ENCODE measurements at places on chromosomes 13 and 19.

DNA sequence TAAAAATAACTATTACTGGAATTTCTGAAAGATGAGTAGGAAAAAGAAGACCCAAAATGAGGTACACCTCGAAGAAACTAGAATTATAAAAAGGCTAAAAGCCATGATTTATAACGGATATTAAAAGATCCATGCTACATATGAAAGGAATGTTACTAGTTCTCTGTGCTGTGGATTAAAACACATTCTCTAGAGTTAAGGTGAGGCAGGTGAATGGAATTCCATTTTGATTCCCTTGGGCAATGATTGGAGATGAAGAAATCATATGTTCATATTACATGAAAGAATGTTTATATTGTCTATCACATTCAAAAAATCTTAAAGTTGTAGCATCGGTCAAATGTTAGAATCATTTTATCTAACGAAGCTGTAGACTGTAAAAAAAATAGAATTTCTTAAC is 783.7 kb downstream of the PCDH9 start:
- no peaks in the 10 kb centered on the region for H3K27me3 ChIP-seq
- no peak overlapping the region for H3K27ac ChIP-seq
- no peaks in the 10 kb centered on the region for H3K4me1 ChIP-seq
- no peak for DNase-seq
- no peak overlapping the region for H3K4me3 ChIP-seq

- H3K27me3 ChIP-seq = no peaks in the 10 kb centered on the region
- no peaks in the 10 kb centered on the region for H3K4me1 ChIP-seq
- no peak overlapping the region for H3K4me3 ChIP-seq
These were observed 646.9 kb upstream of the PCDH9 start for GRCh38 chr13:67877031-67877430.

DNA sequence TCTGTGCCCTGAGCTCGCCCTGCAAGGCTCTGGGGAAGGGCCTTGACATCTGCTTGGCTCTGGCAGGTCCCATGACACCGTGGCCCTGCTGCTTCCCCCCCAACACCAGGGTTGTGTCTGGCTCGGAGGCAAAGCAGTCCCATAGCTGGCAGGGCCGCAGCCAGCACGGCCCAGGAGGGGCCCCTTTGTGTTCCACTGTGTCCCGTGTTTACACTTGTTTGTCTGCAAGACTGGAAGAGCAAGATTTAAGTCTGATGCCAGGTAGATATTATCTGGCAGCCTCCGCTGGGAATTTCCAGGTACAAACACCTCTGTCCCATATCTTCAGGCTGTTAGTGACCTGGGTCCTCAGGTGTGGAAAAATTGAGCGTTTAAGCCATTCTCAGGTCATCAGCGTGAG is 44.3 kb downstream of the MCF2L start:
- no peak overlapping the region for H3K27ac ChIP-seq
- no peaks in the 10 kb centered on the region for H3K4me1 ChIP-seq
- H3K27me3 ChIP-seq = peaks cover 31% of the 10 kb centered on the region

DNA sequence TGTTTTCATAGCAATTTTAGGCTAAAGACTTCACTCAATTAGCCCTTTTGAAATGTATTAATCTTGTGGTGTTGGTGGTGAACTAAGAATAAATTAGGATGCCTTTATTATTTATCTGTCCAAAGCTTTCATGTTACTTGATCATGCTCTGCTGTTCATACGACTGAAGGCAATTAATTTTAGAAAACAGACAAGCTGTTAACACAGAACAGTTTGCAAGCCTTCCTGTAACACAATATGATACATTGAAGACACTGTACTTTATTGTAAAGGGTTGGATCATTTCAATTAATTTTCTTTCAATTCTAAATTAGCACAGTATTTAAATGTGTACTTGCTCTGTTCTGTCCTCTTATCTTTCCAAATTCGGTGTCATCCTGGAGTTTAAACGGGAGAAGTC is 794.3 kb upstream of the MIR17HG start:
- peaks cover 33% of the 10 kb centered on the region for H3K4me1 ChIP-seq
- no peaks in the 10 kb centered on the region for H3K27me3 ChIP-seq
- peak overlapping the region; percentile 85 for H3K4me3 ChIP-seq
- H3K36me3 ChIP-seq = peaks cover 3% of the 10 kb centered on the region
- peak overlapping the region; percentile 4 for H3K27ac ChIP-seq

- no peaks in the 10 kb centered on the region for H3K27me3 ChIP-seq
- H3K4me1 ChIP-seq = peaks cover 16% of the 10 kb centered on the region
- DNase-seq = no peak
These were observed 9.6 kb upstream of the PRKD2 start for GRCh38 chr19:46726551-46726950.

DNA sequence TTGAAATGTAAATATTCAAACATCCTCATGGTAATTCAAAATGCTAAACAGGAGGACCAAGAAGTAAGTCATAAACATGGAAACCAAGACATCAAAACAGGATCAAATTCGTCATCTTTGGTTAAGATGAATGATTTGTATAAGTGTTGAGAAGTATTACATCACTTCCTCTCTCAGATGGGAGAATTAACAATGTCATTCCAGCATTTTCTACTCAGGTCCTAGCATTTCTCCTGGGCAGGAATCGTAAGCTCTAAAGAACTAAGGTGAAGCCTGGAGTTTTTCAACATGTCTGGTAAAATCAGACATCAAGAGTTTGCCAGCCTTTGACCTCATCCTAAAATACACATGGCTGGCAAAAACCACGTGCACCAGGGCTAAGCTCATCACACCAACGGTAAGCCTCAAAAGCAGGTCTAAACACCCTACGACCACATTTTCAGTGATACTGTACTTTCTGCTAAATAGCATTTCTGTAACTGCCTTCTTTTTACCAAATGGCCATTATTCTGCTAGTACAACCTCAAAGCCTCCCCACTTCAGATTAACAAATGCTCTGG is 24.8 kb downstream of the RANBP3 start:
- H3K4me1 ChIP-seq = peaks cover 55% of the 10 kb centered on the region
- DNase-seq = no peak
- H3K36me3 ChIP-seq = peaks cover 10% of the 10 kb centered on the region
- H3K27ac ChIP-seq = peak overlapping the region; percentile 80

- no peak for DNase-seq
- no peaks in the 10 kb centered on the region for H3K27me3 ChIP-seq
- no peaks in the 10 kb centered on the region for H3K36me3 ChIP-seq
- no peak overlapping the region for H3K4me3 ChIP-seq
- H3K27ac ChIP-seq = no peak overlapping the region
- peaks cover 26% of the 10 kb centered on the region for H3K4me1 ChIP-seq
These were observed 3.1 kb downstream of the BCAT2 start for GRCh38 chr19:48807590-48808308.

DNA sequence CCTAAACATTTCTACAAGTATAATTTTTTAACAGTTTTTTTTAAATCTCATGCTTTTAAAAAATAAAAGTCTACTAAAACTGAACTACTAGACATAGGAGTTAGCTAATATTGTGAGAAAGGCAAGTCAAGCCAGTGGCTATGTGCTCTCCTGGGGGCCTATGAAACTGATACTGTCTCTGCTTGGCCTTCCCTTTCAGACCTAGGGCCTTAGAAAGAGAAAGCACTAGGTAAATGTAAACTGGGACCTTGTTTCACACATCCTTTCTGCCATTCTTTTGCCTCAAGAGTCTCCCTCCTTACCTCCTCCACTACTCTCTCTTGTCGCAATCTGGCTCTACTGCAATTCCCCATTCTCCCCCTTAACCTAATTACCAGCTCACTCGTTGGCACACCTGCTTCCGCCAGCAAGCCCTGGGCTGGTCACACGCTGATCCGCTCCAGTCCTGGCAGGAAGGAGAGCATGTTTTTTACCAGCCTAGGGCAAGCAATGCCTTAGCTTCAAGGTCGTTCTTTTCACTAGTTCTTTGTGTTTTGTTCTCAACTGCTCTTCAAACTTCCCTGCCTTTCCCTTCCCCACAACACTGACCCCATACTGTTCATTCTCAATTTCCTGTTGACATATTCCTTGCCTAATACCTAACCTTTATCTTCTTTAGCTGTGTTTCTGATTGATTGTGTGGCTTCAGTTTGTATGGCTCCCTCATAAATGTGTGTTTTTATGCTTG is 23.1 kb downstream of the TBC1D4 start:
- H3K27me3 ChIP-seq = no peaks in the 10 kb centered on the region
- H3K4me1 ChIP-seq = peaks cover 38% of the 10 kb centered on the region
- DNase-seq = no peak
- peaks cover 15% of the 10 kb centered on the region for H3K36me3 ChIP-seq
- H3K4me3 ChIP-seq = no peak overlapping the region

GRCh38 chr13:53100394-53101063 is 71.9 kb downstream of the OLFM4 start:
- no peaks in the 10 kb centered on the region for H3K4me1 ChIP-seq
- no peak for DNase-seq
- H3K27ac ChIP-seq = no peak overlapping the region
- no peak overlapping the region for H3K4me3 ChIP-seq
- H3K27me3 ChIP-seq = no peaks in the 10 kb centered on the region

DNA sequence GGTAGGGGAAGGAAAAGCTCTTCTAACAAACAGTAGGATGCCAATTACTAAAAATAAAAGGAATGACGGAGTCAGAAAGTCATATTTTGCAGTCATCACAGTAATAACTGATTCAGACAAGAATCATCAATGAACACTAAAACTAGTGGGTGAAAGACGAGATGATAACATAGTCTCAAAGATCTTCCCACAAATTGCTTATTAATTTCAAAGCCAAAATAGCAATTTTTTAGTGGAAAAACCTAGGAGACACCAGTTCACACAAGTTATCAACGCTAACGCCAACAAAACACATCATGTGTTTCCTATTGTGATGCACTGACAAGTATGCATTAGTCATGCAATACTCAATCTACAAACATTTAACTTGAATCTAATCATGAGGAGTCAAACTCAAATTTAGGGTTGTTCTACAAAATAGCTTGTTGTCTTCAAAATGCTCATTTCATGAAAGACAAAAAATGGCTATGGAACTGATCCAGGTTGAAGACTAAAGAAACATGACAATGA is 18.6 kb downstream of the ZNF233 start:
- H3K4me3 ChIP-seq = peak overlapping the region; percentile 38
- peaks cover 2% of the 10 kb centered on the region for H3K27me3 ChIP-seq
- peak overlapping the region; percentile 76 for H3K27ac ChIP-seq
- peak; percentile 38 for DNase-seq
- peaks cover 33% of the 10 kb centered on the region for H3K36me3 ChIP-seq

DNA sequence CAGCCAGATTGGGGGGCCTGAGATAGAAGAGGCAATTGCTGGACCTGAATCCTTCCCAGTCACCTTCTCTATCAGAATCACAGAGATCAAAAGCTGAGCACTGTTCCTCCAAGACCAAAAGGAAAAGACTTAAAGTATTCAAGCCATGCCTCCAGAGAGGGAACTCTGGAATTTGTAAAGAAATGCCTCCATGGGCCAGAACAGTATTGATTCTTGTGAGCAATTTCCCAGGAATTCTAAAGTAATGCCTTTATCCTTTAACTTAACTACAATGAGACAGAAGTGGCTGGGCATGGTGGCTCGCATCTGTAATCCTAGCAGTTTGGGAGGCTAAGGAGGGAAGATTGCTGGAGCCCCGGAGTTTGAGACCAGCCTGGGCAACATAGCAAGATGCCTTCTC is 148.8 kb downstream of the FLT1 start:
- peaks cover 87% of the 10 kb centered on the region for H3K4me1 ChIP-seq
- peaks cover 2% of the 10 kb centered on the region for H3K27me3 ChIP-seq
- no peaks in the 10 kb centered on the region for H3K36me3 ChIP-seq
- no peak for DNase-seq
- peak overlapping the region; percentile 19 for H3K4me3 ChIP-seq

DNA sequence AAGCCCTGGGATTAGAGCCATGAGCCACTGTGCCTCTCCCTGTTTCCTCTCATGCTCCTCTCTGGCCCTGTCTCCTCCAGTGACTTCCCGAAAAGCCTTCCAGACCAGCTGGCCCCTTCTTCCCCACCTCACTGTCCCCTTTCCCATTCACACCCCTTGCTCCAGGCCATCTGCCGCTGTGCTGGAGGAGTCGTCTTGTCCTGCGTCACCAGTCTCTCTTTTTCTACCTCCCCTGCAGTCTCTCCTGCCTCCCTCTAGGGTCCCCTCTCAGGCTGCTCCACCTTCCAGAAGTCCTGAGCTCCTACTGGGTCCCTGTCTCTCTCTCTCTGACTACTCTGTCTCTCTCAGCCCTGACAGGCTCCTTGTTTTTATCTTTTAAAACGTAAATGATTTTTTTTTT is 5.3 kb upstream of the FFAR1 start:
- H3K4me3 ChIP-seq = no peak overlapping the region
- no peaks in the 10 kb centered on the region for H3K36me3 ChIP-seq
- H3K4me1 ChIP-seq = no peaks in the 10 kb centered on the region
- no peak for DNase-seq
- H3K27me3 ChIP-seq = peaks cover 49% of the 10 kb centered on the region
- H3K27ac ChIP-seq = no peak overlapping the region

GRCh38 chr19:46714444-46715106 is 2.3 kb downstream of the PRKD2 start:
- peak overlapping the region; percentile 95 for H3K27ac ChIP-seq
- peaks cover 2% of the 10 kb centered on the region for H3K27me3 ChIP-seq
- peaks cover 26% of the 10 kb centered on the region for H3K4me1 ChIP-seq
- peaks cover 6% of the 10 kb centered on the region for H3K36me3 ChIP-seq
- DNase-seq = no peak

- no peaks in the 10 kb centered on the region for H3K36me3 ChIP-seq
- no peak for DNase-seq
- H3K27me3 ChIP-seq = peaks cover 37% of the 10 kb centered on the region
- no peak overlapping the region for H3K4me3 ChIP-seq
These were observed 2.0 kb downstream of the LRFN1 start for GRCh38 chr19:39318690-39319089.

DNA sequence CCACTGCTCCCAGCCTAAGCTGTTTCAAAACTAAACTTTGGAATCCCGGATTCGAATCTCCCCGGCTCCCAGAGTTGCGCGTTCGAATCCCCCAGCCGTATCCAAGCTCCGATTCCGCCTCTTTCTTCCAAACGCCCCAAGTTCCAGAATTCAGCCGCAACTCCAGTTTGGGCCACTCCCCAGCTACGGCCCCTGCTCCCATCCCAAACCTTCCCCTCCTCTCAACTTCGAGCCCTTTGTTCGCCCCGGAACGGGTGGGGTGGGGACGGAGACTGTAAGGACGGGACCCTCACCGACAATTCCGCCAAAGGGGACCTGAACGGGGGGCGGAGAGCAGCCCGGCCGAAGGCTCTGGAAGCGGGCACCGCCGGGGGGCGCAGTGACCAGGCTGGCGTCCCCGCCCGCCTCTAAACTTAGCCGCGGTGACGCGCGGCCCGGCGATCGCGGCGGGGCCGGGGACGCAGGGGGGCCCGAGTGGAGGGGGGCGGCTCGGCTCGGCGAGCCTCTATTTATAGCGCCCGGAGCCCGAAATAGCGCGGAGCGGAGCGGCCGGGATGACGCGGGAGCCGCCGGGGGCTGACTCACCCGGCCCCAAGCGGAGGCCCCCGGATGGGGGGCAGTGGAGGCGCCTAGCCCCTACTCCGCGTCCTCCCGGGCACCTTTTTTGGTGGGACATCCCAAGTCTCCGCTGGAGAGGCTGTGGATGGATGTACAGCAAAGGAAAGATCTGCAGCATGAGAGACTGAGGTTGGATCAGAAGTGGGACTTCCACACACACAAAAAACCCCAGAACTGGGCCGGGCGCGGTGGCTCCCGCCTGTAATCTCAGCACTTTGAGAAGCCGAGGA is 4.9 kb upstream of the ERCC1 start:
- H3K27ac ChIP-seq = peak overlapping the region; percentile 99
- H3K27me3 ChIP-seq = peaks cover 3% of the 10 kb centered on the region
- H3K4me3 ChIP-seq = peak overlapping the region; percentile 90
- H3K4me1 ChIP-seq = peaks cover 48% of the 10 kb centered on the region
- no peak for DNase-seq
- no peaks in the 10 kb centered on the region for H3K36me3 ChIP-seq
